ENCODE measurements at places on chromosomes 3 and 15.

GRCh38 chr3:170414202-170414663, 4.4 kb upstream of the CLDN11 start:
- H3K36me3 ChIP-seq, result no peaks in the 10 kb centered on the region
- DNase-seq, result peak; percentile 71
- H3K27ac ChIP-seq, result no peak overlapping the region
- peak overlapping the region; percentile 18 for H3K4me3 ChIP-seq
- H3K27me3 ChIP-seq, result no peaks in the 10 kb centered on the region

DNA sequence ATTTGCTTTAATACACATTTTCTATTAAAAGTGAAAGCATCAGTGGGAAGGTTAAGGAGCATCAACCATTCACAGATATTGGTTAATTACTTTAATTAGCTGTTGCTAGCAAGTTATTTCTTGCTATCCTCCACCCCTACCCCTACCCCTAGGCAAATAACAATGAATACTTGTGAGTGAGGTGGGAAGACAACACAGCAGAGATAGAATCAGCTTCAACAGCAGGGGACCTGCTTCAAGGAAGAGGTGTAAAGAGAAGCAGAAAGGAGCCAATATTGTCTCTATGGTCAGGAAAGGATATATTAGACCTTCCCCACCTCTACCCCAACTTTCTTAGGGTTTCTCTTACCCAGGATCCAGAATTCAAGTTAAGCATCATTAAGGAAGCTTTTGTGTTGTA, 149.4 kb downstream of the SNRK start:
- peaks cover 7% of the 10 kb centered on the region for H3K36me3 ChIP-seq
- no peaks in the 10 kb centered on the region for H3K4me1 ChIP-seq
- H3K27me3 ChIP-seq, result no peaks in the 10 kb centered on the region
- H3K27ac ChIP-seq, result no peak overlapping the region
- H3K4me3 ChIP-seq, result no peak overlapping the region
- no peak for DNase-seq

DNA sequence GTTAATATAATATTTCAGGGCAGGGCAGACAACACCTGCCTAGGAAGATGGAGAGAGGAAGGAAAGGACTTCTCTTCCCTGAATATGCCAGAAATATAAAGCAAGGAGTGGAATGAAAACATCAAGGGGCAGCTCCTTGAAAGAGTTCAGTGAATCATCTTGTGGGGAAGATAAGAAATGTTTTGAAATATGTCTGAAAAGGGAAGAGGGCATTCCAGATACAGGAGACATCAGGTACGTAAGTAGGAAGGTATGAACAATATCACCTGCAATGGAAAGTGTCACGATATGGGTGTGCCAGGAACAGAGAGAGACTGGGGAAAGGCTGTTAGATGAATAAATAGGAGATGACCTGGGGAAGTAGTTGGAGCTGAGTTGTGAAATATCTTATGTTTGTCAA, 75.8 kb upstream of the WDR72 start:
- H3K4me3 ChIP-seq, result no peak overlapping the region
- DNase-seq, result no peak
- no peaks in the 10 kb centered on the region for H3K27me3 ChIP-seq
- no peaks in the 10 kb centered on the region for H3K36me3 ChIP-seq

DNA sequence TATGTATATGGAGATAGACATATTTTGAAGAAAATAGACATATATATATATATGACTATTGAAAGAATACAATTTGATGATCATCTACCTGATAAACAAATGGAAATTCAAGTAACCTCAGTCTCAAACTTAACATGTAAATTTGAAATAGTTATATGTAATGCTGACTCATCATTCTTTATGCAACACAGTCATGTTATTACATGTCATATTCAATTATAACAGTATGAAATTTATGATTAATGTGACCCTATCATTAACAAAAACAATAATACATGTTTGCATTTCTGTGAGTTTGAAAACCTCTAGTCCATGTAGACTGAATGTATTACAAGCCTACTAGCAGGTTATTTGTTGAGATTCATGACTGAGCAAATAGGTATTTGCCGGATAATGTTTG, 204.1 kb downstream of the CADM2 start:
- H3K4me3 ChIP-seq, result no peak overlapping the region
- H3K36me3 ChIP-seq, result no peaks in the 10 kb centered on the region
- no peaks in the 10 kb centered on the region for H3K27me3 ChIP-seq

DNA sequence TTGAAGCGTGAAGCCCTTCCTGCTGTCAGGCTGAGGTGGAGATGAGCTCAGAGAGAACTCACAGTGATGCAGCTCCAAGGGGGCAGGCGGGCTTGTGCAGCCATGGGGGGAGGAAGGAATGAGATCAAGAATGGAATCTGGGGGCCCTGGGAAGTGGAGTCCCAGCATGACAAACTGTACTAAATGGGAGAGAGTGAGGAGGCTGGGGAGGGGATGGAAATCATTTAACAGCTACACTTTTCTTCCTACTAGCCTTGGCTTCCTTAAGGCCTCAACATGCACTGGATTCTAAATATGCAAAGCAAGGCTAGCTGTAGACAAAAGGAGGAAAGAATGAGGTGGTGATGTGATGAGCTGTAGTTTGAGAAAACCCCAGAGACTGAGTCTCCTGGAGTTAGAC, 133.9 kb downstream of the EEFSEC start:
- peaks cover 49% of the 10 kb centered on the region for H3K4me1 ChIP-seq
- no peak overlapping the region for H3K27ac ChIP-seq
- no peaks in the 10 kb centered on the region for H3K27me3 ChIP-seq
- H3K36me3 ChIP-seq, result peaks cover 9% of the 10 kb centered on the region

DNA sequence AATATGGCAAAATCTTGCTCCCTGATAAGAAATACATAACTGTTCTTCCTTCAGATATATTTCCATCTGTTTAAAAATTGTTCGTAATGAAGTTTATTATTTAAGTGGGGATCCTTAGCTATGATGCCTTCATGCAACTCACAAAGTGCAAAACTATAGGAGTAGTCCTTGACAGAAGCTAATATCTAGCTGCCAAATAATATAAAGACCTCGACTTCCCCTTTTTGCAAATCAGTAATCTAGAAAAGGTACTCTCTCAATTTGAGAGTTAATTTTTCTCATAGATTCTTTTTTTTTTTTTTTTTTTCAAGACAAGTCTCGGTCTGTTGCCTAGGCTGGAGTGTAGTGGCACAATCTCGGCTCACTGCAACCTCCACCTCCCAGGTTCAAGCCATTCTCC, 23.0 kb downstream of the SLTM start:
- H3K4me3 ChIP-seq, result no peak overlapping the region
- no peak overlapping the region for H3K27ac ChIP-seq
- no peaks in the 10 kb centered on the region for H3K27me3 ChIP-seq
- H3K4me1 ChIP-seq, result no peaks in the 10 kb centered on the region
- H3K36me3 ChIP-seq, result peaks cover 68% of the 10 kb centered on the region

DNA sequence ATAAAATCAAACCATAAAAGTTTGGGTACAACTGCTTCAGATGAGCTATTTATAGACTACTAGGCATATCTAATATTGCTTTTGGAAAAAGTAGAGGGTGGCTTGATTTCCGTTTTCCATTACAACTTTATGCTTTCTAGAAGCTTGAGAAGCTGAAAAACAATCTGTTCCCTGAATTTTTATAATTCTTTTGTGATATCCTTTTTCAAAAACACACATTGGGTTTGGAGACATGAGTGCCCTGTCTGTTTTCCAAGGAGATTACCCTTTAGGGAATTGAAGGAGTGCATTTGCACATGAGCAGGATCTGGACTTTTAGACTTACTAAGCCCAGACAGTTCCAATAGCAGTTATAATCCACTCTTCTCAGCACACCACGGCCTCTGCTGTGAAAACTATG, 49.5 kb upstream of the FILIP1L start:
- no peak for DNase-seq
- no peaks in the 10 kb centered on the region for H3K27me3 ChIP-seq
- H3K36me3 ChIP-seq, result peaks cover 3% of the 10 kb centered on the region

- peaks cover 28% of the 10 kb centered on the region for H3K36me3 ChIP-seq
- no peak overlapping the region for H3K4me3 ChIP-seq
- peak overlapping the region; percentile 69 for H3K27ac ChIP-seq
- peaks cover 2% of the 10 kb centered on the region for H3K4me1 ChIP-seq
- peak; percentile 24 for DNase-seq
Measured at GRCh38 chr15:64274341-64274950, 81.5 kb downstream of the CSNK1G1 start.

- H3K27me3 ChIP-seq, result no peaks in the 10 kb centered on the region
- H3K27ac ChIP-seq, result no peak overlapping the region
Measured at GRCh38 chr3:48738144-48738536, 21.1 kb upstream of the IP6K2 start.

DNA sequence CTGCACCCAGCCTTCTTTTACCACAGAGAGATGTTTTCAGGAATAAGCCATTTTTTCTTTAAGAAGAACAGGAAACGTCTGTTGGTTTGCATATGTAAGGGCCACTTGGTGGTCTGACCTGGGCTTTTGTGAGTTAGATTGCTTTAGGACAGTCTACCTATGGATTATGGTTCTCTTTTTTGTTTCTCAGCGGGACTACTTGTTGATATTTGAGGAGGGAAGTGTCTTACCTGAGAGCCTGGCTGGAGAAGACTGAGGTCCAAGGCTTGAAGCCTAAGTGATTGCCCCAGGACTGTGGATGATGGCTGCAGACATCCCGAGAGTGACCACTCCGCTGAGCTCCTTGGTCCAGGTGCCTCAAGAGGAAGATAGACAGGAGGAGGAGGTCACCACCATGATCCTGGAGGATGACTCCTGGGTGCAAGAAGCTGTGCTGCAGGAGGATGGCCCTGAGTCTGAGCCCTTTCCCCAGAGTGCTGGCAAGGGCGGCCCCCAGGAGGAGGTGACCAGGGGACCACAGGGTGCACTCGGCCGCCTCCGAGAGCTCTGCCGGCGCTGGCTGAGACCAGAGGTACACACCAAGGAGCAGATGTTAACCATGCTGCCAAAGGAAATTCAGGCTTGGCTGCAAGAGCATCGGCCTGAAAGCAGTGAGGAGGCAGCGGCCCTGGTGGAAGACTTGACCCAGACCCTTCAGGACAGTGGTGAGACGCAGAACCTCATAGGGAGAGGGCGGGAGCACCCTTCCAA, 3.0 kb downstream of the ZSCAN2 start:
- DNase-seq, result no peak
- H3K4me3 ChIP-seq, result no peak overlapping the region
- peaks cover 14% of the 10 kb centered on the region for H3K4me1 ChIP-seq
- H3K36me3 ChIP-seq, result peaks cover 41% of the 10 kb centered on the region
- H3K27me3 ChIP-seq, result no peaks in the 10 kb centered on the region

DNA sequence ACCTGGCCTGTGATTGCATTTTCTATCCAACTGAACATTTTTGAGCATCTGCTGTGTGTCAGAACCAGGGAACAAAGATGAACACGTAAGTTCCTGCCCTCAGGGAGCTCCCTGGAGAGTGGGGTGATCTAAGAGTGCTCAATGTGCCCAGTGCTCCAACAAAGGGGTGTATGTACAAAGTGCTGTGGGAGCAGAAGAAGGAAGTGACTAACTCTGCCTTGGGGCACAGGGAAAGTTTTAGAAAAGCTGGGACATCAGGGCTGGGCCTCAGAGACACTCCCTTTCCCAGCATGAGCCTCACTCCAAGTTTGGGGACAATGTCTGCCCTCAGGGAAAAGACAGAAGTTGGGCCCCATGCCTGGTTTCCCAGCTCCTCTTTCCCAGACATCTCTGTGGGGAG, 27.6 kb upstream of the BNC1 start:
- no peak overlapping the region for H3K27ac ChIP-seq
- no peak overlapping the region for H3K4me3 ChIP-seq
- DNase-seq, result no peak
- H3K4me1 ChIP-seq, result no peaks in the 10 kb centered on the region
- no peaks in the 10 kb centered on the region for H3K27me3 ChIP-seq

DNA sequence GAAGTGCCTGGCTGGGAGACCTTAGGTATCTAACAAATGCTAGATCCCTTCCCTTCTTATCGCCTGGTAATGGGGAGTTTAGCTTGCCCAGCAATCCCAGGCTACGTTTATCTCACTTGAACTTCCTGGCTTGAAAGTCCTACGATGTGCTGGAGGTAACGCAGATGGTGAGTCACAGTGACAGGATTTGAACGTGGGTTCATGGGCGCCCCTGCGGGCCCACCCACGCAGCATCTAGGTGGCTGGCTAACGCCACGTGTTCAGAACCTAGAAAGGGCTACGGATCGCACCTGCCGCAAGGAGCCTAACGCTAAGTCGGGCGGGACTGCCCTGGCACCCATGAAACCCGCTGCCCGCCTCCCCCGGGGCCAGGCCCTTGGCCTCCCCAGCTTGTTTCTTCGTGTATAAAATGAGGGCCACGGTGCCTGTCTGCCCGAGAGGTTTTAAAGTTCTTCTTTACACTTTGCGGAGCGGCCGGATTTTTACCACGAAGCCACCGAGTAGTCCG, 600 bp upstream of the USP3 start:
- H3K4me1 ChIP-seq, result peaks cover 22% of the 10 kb centered on the region
- DNase-seq, result peak; percentile 44
- H3K4me3 ChIP-seq, result peak overlapping the region; percentile 72

GRCh38 chr3:64489361-64490044, 198.3 kb downstream of the ADAMTS9 start:
- H3K27ac ChIP-seq, result no peak overlapping the region
- H3K4me3 ChIP-seq, result no peak overlapping the region
- no peaks in the 10 kb centered on the region for H3K36me3 ChIP-seq
- H3K27me3 ChIP-seq, result peaks cover 8% of the 10 kb centered on the region
- DNase-seq, result no peak

DNA sequence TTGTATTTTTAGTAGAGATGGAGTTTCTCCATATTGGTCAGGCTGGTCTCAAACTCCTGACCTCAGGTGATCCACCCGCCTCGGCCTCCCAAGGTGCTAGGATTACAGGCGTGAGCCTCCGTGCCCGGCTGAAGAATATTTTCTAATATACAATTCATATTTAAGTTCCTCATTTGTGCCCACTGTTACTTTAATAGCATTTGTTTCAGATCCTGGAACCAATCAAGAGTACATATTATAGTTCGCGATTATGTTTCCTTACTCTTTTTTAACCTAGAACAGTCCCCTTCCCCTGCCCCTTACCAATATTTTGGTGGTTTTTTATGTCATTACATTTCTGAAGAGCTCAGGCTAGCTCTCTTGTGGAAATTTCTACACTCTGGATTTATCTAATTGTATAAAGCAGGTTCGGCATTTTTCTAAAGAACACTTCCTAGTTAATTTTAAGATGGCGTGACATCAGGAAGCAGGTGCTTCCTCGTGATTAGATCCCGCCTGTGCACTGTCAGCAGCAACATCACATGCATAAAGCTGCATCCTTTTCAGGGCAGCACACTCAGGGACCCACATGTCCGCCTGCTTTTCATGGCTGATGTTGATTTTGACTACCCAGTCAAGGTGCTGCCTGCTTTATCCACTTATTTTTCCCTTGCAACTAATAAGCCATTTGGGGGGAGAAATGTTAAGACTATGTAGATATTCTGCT, 88.7 kb upstream of the EPHB3 start:
- H3K27ac ChIP-seq, result no peak overlapping the region
- H3K4me3 ChIP-seq, result no peak overlapping the region
- H3K27me3 ChIP-seq, result peaks cover 37% of the 10 kb centered on the region
- no peaks in the 10 kb centered on the region for H3K4me1 ChIP-seq
- no peak for DNase-seq

GRCh38 chr3:62749657-62750056, 125.6 kb downstream of the CADPS start:
- peaks cover 3% of the 10 kb centered on the region for H3K4me1 ChIP-seq
- DNase-seq, result peak; percentile 19

GRCh38 chr3:5264896-5265770, 77.6 kb downstream of the EDEM1 start:
- H3K4me3 ChIP-seq, result no peak overlapping the region
- no peaks in the 10 kb centered on the region for H3K4me1 ChIP-seq
- no peaks in the 10 kb centered on the region for H3K27me3 ChIP-seq
- DNase-seq, result no peak
- no peak overlapping the region for H3K27ac ChIP-seq

- H3K27me3 ChIP-seq, result no peaks in the 10 kb centered on the region
- H3K4me1 ChIP-seq, result peaks cover 6% of the 10 kb centered on the region
- no peak overlapping the region for H3K4me3 ChIP-seq
Measured at GRCh38 chr3:12807066-12807465, 10.6 kb downstream of the CAND2 start.
